ENCODE measurements at places on chromosomes 3 and 15.

- no peak for DNase-seq
Observed at GRCh38 chr3:69690-70089, 126.9 kb upstream of the CHL1 start.

DNA sequence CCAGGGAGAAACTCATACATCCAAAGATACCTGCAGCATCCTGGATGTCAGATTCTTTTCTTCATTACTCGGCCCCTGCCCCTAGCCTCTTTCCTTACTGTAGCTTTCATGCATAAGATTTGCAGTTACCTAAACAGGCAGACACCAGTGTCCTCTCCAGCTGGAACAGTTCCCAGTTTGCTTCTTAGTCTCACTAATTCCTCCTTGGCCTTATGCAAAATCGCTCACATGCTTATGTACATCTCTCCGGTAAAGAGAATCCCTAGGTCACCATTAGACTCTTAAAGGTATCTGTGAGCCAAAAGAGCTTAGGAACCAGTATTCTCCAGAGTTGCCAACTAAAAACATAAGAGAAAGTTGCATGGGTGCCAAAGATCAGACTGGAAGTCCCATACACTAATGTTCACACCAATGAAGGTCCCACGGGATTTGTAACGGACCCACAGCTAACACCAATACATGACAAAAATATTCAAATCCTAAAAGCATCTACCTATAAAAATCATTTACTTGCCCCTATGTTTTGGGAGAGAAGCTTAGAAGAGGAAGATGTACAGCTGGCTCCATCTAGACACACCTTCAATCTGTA is 66.6 kb downstream of the CBLB start:
- DNase-seq, result no peak

DNA sequence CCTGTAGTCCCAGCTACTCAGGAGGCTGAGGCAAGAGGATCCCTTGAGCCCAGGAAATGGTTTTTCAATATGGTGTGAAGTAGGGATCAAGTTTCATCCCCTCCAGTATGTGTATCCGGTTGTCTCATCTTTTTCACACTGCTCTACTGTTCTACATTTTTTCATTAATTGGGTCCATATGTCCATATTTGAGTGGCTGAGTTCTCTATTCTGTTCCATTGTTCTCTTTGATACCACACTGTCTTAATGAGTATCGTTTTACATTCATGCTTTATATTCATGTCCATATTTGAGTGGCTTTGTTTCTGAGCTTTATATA is 81.6 kb upstream of the LRRFIP2 start:
- no peak for DNase-seq

DNA sequence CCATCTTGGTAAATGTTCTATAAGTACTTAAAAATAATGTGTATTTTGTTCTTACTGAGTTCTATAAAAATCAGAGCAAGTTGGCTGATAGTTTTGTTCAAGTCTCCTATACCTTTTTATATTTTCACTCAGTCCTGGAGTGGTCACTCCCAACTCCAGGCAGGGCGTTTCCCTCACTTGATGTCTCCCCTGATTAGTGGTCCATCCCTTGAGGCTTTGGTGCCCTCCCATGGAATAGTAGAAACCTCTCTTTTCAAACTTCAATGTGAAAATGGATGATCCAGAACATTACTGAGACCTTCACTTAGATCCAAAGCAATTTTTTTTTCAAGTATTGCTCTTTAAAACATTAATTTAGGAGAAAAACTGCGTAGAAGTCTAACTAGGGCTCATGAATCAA is 25.0 kb upstream of the SCN10A start:
- no peak for DNase-seq

DNA sequence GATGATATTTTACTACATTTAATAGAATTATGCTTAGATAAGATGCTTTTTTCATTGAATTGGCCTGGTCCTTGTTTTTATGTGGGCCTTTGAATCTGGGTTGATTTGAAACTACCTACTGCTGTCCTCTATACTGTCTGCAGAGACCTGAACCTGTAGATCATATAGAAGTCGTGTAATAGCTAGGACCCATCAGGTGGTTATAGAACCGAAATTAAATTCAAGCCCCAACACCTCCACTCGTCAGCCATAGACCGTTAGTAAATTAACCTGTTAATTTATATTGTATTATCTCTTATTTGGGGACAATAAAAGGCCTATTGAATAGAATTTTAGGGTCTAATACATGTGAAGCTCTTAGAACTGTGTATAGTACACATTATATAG is 108.4 kb downstream of the MBNL1 start:
- no peak for DNase-seq

DNA sequence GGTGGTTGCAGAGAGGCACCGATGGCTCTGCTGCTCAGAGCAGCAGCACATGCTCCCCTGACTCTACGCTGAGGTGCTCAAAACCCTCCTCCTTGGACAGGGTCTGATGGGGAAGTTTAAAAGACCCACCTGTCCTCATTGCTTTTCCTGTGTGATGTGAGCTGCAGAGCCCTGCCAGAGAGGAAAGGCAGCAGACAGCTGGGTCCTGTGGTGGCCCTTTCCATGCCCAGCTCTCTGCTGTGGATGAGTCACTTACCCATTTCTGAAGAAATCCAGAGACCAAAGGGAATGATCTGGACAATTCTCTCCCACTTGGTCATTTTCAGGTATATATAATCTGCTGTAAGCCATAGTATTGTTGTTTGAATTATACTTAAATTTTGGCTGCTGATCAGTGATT is 121.7 kb downstream of the CHDH start:
- no peak for DNase-seq
